RPMI7951 (cell line): ENCODE measurements at places on chromosomes 6 and 20. TPM values are rescaled to one million over a fixed set of nuclear protein-coding genes. Genes with fewer than 3 reads are reported as not detected.

Gene MTFR2
- total RNA-seq: 7.8 and 17.1 TPM in 2 replicates

Gene KCNS1
- 0.12 and 0.39 TPM in 2 replicates for total RNA-seq

Gene RBM24
- total RNA-seq: 4.5 and 4.7 TPM in 2 replicates

Gene PLN
- total RNA-seq: not detected in 2 replicates

Gene TFAP2A
- 8.9 and 9.0 TPM in 2 replicates for total RNA-seq

- no peak for DNase-seq
Measured at GRCh38 chr20:15986690-15987089, 586.6 kb downstream of the KIF16B start.

GRCh38 chr20:24959591-24960301 is 10.7 kb downstream of the CST7 start:
- no peak for DNase-seq
